ENCODE measurements at places on chromosomes 6 and 20.

DNA sequence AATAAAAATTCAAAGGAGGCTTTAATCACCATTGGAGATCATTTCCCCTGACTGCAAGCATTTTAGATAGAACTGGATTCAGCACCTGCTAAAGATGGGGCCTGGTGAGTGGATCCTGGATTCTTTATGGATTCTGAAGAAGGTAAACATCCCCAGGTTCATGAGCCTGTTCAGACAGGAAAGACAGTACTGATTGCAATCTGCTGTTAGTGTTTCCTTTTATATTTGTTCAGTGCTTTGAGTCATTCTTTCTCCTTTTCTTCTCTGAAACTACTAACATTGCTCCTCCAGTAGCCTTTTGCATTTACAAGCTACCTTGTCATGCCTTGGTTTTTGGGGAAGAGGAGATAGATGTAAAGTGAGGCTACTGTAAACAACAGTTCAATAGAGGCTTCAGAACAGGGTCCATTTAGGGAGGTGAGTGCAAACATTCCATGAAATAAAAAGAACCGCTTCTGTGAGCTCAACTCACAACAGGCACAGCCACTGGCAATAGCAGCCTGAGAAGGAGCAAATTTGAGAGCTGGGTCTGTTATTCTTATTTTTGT lies 66.4 kb upstream of the PRL start:
- DNase-seq: no peak

DNA sequence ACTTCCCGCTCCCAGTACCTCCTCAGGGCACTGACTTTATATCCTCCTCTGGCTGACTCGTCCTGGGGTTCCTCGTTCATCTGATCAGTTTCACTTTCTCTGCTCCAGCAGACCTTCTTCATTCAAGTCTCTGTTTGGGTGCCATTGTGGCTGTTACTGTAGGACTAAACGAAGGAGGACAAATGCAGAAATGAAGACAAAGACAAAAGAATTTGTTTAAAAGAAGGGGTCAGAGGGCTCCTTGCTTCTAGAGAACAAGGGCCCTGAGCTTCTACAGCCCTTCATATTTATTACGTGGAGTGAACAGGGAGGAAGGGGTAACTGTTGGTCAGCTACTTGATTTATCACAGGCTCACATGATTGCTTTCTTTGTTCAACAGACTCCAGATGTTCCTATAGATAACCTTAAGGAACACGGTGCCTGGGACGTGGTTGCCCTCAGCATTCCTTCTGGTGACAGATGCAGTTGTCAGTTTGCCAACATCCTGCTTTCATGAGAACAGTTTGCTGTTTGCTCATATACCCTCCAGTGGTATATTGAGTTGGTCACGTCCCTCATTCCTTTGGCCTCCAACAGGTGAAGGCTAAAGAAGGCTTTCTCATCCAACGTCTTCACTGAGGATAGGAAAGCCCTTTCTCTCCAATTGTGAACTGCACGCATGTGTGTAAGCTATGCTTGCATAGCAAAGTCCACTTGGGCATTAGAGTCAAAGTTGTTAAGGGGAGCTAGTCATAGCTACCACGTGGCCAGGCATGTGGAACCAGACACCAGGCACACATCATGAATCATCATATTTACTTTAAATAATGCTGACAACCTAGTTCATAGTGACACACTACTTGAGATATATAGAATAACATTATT lies 69.1 kb upstream of the BTN3A2 start:
- no peak for DNase-seq

DNA sequence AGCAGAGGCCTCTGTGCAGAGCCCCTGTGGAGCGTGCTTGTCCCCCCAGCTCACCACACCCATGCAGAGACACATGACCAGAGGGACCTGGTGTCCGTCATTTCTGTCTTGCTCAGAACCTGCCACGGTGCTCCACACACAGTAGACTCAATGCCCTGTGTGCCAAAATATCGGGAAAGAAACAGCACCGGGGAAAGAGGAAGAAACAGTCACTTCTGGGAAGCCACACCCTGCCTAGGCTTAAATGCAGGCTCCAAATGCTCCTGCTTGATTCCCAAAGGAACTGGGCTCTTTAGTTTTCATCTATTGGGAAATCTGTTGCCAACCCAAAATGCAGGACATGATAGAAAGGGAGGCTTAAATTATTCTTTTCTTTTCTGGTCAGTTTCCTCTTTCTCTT lies 503.9 kb downstream of the CD83 start:
- DNase-seq: no peak

- DNase-seq: no peak
These were observed 215.1 kb downstream of the PACRG start for GRCh38 chr6:162942866-162943265.

Data from stimulated activated CD8-positive, alpha-beta memory T cell treated with anti-CD3 and anti-CD28 coated beads, Interleukin-4, amount 100 ng/mL, for 1 hour (primary cell).